ENCODE measurements at places on chromosomes 13 and 19.

DNA sequence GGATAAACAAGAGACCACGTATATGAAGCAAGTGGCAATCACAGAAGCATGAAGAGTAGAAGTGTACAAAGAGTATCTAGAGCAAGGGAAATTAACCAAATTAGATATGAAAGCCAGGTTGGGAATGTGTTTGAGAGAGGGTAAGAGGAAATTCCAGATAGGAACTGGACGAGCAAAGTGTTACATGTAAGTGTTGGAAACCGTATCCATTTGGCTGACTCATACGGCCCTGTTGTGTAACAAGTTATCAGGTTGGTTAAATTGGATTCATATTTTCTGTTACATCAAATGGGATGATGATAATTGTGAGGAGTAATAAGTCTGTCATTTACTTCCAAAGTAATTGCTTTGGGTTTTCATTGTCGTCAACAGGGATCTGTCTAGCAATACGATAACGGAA, 46.7 kb downstream of the RXFP2 start:
- DNase-seq, result no peak

- no peak for DNase-seq
Observed at GRCh38 chr19:38252941-38253691, 3.1 kb downstream of the PPP1R14A start.

DNA sequence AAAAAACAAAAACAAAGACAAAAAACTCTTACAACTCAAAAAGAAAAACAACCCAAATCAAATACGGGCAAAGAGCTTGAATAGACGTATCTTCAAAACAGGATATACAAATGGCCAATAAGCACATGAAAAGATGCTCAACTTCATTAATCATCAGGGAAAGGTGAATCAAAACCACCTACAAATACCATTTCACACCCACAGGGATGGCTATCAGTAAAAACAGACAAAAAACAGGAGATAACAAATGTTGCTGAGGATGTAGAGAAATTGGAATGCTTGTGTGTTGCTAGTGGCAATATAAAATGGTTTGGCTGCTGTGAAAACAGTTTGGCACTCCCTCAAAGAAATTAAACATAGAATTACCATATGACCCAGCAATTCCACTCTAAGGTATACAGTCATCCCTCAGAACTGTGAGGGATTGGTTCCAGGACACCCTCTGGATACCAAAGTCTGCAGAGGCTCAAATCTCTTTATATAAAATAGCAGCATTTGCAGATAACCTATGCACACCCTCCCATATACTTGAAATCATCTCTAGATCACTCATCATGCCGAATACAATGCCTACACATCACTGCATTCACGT, 29.7 kb downstream of the MLLT1 start:
- DNase-seq, result no peak

DNA sequence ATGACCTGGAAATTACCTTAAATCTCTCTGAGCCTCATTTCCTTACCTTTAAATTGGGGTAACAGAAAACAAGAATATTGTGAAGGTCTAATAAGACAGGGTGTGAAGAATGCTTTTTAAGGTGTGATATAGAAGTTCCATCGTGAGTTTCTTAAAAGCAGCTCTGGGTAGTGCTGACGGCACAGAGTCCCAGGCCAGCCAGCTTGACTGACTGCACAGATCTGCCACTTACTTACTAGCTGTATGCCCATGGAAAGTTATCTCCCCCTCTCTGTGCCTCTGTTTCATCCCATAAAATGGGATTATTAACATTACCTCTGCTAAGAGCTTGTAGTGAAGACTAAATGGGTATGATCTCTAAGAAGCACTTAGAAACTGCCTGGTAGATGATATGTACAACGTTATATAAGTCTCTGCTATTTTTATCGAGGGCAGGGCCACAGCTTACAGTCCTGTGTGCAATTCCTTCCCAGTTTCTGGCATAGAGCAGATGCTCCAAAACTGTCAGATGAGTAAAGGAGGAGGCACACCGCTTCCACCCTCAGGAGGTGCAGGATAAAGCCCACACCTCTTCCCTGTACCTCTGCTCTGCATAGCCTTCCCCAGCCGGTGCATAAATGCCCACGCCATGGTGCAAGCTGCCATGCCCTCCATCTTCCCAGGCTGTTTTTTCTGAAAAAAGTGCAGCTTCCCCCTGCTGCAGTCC, 99.6 kb downstream of the MBNL2 start:
- no peak for DNase-seq

- DNase-seq, result no peak
Observed at GRCh38 chr19:38317104-38317612, 1.4 kb upstream of the YIF1B start.

DNA sequence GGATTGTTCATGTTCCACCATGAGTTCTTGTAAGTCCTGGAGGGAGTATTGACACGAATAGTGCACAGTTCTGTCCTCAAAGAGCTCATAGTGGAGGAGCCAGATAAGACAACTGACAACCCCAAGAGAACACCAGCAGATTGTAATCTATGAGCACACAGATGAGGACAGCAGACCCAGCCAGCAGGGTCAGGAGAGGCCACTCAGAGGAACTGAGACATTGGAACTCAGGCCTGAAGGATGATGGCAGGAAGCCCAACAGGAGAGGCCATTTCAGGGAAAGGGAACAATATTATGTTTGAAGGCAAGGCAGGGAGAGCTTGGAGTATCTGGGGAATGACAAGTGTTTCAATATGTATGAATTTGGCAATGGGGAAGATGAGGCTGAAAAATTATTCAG, 63.7 kb upstream of the IPO5 start:
- no peak for DNase-seq

GRCh38 chr19:5890099-5890498, 13.5 kb downstream of the NDUFA11 start:
- no peak for DNase-seq

- DNase-seq, result no peak
Observed at GRCh38 chr13:45733361-45733760, 31.2 kb downstream of the CBY2 start.

- no peak for DNase-seq
Observed at GRCh38 chr13:97148894-97149293, 73.2 kb upstream of the MBNL2 start.
